ENCODE measurements at places on chromosomes 16 and 17.

DNA sequence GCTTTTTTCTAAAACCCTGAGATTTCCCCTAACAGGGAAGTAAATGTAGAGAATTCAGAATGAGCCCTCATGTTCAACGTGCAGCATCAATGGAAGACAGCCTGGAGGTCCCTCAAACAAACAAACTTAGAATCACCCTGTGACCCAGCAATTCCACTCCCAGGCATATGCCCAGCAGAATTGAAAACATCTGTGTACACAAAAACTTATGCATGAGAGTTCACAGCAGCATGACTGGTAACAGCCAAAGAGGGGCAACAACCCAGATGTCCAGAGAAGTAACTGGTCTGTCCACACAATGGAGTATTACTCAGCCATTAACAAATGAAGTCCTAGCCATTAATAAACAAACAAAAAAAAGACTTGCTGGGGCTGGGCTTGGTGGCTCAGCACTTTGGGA is 252.7 kb downstream of the PARN start:
- no peak for DNase-seq

GRCh38 chr16:85309656-85310587 is 197.7 kb upstream of the CIBAR2 start:
- no peak for DNase-seq

DNA sequence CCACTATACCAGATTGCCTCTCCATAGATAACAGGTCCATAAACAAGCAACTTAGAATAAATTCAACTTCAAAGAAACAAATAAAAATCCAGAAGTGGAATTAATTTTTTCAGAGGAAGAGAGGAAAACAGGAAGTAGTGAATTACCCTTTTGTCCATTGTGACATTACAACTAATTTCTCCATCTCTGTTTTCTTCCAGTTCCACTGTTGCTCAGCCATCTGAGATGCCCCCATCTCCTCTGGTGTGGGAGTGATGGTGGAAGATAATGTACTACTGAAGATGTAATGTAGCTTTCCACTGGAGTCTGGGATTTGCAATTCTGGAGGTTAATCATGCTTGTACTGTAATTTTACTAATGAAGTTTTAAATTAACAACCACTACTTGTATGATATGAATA is 124.6 kb upstream of the TMEM97 start:
- DNase-seq, result no peak

DNA sequence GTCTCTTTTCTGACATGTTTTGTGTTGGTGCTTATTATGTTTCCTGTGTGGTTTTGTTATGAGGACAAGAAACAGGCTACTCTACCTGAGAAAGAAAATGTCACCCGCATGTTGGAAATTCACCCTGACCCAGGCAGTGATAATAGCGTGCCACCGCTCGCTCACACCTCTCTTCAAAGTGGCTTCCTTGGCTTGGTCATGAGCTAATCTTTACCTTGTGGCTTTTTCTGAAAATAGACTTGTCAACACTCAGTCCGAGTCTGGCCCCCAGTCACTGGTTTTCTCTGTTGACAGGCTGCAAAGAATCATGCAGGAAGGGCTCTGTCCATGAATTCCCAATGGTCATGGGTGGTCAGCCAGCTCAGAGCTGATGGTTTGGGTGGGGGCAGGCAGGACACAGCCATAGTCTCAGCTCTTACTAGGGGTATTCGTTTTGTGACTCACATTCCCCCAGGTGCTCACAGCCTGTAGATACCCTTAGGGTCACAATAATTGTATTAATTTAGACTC is 121.3 kb upstream of the CACNG5 start:
- DNase-seq, result no peak

- DNase-seq, result no peak
These were observed 43.7 kb upstream of the METRNL start for GRCh38 chr17:83035722-83036121.

DNA sequence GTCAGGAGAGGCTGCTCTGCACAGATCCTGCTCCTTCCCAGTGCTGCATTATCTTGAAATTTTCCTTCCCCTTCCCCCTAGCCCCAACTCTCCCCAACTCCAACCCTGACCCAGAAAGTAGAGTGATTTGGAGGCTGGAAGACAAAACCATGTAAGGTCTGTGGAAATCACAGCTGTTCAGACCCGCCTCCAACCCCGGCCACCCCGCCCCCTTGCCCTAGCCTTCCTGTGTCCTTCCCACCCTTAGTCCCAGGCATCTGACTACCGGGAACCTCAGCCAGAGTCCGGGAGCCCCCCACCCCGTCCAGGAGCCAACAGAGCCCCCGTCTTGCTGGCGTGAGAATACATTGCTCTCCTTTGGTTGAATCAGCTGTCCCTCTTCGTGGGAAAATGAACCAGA is at the start of gene AOC3:
AOC3 (plus strand) TSS at position 246 of the 400 bp plus-strand sequence; CDS start at position 391, 145 bp downstream.
- DNase-seq, result no peak

GRCh38 chr17:34667656-34668055 is 88.3 kb downstream of the TMEM132E start:
- no peak for DNase-seq

- DNase-seq, result no peak
These were observed 2.2 kb downstream of the GALNS start for GRCh38 chr16:88854306-88855111.

GRCh38 chr17:18017958-18018357 is 21.0 kb downstream of the ATPAF2 start:
- DNase-seq, result no peak

GRCh38 chr16:83972256-83973008 is 4.4 kb downstream of the NECAB2 start:
- DNase-seq, result no peak

DNA sequence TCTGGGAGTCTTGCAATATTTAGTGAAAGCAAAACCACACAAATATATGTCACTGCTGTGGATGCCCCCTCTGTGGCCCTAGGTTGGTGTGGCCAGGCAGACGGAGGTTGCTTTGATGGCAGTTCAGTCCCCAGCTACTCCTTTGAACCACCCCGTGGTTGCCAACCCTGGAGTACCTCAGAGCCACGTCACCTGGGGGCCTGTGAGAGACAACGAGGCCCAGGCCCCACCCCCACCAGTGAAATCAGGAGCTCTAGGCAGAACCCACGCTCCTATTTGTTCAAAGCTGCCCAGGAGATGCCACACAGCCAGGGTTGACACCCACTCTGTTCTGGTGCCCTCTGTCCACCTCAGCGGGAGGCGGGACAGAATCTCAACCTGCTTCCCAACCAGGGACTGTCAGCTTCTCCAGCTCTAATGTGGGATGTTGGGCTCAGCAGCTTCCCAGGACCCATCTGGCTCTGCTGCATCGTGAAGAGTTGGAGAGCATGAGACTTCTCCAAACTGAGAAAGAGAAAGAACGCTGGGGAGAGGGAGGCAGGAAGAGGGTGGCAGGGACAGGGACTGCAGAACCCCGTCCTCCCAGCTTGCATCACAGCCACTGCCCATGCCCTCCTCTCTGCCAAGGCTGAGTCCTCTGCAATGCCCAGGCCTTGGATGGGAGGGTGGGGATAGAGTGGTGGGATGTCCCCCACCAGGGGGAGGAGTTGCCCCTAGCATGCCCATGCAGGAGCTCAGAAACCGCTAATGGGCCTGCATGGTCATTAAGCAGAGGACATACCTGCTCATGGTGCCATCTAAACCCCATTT is 81.8 kb downstream of the C16orf78 start:
- no peak for DNase-seq

GRCh38 chr17:81376946-81377714 is 18.1 kb upstream of the BAHCC1 start:
- DNase-seq, result no peak

DNA sequence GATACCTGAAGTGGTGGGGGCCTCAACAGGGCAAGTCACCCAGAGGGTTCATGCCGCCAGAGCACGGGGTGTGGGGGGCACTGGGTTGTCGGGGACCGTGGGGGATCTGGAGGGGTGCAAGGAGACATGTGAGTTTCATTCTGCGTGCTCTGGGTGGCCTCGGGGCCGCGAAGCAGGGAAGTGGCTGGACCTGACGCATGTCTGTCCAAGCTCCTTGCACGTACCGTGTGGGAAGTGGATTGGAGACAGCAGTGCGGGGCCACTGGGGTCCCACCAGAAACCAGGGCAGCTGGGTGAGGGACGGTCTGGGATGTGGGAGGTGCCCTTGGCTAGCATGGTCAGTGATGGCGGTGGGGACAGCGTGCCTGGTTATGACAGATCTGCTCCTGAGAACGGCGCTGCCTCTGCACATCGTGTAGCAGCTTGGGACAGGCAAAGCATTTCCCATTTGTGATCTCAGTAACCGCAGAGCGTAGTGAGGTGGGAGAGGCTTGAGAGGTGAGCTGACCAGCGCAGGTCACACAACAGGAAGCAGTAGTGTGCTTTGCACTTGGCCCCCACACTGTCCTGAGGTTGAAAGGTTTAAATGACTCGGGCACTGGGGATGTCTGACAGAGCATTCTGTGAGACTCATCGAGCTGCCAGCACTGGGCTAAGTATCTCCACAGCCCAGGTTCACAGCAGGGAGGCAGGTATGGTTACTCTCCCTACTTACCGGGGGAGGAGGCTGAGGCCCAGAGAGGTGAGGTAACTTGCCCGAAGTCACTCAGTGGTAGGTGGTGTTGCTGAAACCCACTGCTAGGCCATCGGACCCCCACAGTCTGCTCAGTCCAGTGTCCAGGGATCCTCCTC is 114.4 kb downstream of the SOCS1 start:
- DNase-seq, result no peak

DNA sequence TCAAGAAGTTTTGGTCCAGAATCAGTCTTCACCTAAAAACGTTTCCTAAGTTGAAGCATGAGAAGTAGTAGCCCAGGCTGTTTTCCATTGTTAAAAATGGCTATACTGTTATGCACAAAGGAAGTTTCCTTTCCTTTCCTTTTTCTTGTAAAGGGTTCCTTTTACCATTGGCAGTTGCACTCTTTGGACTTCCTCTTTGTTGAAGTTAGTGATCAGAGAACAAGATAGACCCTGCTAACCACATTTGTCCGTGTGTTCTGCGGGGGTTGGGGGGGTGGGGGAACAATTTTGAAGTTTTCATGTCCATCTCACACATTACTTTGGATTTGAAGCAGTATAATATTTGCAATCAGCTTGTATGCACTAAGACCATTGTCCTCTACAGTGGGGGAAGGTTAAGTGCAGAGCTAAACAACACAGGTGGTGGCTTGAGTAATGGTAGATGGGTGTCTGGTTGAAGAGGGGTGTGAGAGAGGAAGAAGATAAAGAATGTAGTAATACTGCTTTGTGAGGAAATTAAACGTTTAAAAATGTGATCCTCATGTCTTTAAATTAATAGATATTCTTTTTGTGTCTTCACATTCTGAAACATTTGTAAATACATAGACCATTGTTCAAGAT is 1.4 kb downstream of the LPCAT2 start:
- no peak for DNase-seq

- no peak for DNase-seq
These were observed 377.7 kb upstream of the MAF start for GRCh38 chr16:79977940-79978836.

DNA sequence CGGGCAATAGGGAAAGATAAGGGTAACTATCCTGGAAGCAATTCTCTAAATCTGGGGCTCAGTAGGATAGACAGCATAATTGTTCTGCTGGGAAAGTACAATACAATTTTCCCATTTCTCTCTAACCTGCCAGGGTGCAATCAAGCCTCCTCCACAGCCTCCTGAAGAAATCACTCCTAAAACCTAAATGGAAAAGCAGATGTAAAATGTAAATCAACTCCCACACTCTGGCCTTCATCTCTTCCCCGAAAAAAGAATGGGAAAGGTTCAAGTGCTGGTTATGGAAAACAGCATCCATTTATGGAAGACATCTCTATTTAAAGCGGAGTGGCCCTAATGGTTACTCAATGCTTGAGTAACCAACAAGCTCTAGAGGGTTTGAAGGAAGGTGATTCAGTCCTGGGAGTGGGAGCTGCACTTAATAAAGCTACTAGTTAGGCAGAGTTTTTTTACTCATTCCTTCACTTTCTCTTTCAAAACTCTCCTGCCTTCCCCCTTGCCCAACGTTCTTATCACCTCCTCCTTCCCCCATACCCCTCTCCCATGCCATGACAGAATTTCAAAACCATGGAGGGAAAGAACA is 5.1 kb downstream of the MMD start:
- no peak for DNase-seq

DNA sequence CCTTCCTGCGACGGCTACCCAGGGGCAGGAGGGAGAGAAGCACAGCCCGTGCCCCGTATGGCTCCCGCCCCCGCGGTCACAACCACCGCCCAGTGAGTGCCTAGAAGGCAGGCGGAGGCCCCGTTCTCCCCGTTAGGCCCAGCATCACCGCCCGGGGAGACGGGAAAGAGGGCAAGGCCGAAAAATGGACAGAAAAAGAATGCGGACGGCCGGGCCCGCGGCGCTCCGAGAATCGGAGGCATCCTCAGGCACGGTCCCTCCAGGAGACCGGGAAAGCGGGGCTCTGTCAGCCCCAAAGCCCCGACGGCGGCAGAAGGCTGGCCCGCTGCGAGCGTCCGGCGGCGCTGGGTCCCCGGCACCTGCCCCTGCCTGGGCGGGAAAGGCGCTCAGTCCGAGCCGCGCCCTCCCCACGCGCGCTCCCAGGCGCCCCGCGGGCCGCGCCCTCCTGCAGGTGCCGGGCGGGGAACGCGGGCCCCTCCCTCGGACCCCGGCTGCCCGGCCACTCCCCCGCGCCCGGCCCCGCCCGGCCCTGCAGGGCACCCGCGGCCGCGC is 407 bp downstream of the MCRIP1 start:
- no peak for DNase-seq

- DNase-seq, result no peak
These were observed 3.1 kb downstream of the BAIAP2 start for GRCh38 chr17:81037798-81038733.

DNA sequence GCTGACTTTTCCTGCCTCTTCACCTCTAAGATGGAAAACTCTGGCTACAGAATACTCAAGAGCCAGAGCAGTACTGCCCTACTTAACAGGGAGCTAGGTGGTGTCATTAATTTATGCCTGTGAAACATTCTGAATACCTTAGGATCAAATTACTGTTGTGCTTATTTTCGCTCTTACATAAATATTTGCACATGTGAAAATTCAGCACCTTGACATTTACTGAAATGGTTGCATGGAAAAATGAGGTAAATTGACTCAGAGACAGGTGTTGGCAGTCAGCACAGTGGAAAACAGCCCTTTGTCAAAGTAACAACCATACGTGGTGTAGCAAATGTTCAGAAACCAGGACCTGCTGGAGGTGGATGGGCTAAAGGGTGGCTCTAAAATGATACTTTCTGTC is 193.6 kb downstream of the CDH8 start:
- no peak for DNase-seq

DNA sequence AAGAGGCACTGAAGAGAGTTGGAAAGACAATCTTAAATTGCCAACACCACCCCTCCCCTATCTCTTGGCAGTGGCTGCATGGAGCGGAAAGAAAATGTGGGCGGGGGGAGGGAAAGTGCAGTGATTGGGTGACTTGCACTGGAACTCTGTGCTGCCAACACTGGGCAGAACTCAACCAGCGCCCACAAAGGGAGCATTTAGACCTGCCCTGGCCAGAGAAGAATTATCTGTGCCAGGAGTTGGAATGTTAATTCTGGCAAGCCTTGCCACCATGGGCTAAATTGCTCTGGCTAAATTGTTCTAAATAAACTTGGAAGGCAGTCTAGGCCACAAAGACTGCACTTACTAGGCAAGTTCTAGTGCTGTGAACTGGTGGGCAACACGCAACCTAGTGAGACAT is 6.5 kb upstream of the CCL13 start:
- no peak for DNase-seq

GRCh38 chr16:59605706-59606105 is 871.6 kb upstream of the GOT2 start:
- no peak for DNase-seq
